ENCODE measurements at places on chromosomes 5 and 9. TPM values are rescaled to one million over a fixed set of nuclear protein-coding genes. Genes with fewer than 3 reads are reported as not detected.

- no peak for DNase-seq
Measured at GRCh38 chr5:140341591-140341990, 4.8 kb downstream of the HBEGF start.

GRCh38 chr5:123543438-123543837 is 31.5 kb downstream of the CSNK1G3 start:
- no peak for DNase-seq

GRCh38 chr5:133797167-133797566 is 171.3 kb downstream of the C5orf15 start:
- DNase-seq, result peak; percentile 56

Gene PCDHB9
- 11.2 TPM for total RNA-seq

GRCh38 chr5:95919658-95920057 is 42.0 kb downstream of the ELL2 start:
- DNase-seq, result no peak

GRCh38 chr9:72402744-72403143 is 37.7 kb upstream of the ZFAND5 start:
- no peak for DNase-seq

GRCh38 chr5:113052041-113052795 is 75.6 kb downstream of the DCP2 start:
- no peak for DNase-seq

- no peak for DNase-seq
Measured at GRCh38 chr9:134404376-134405358, 78.4 kb downstream of the RXRA start.

Gene CDH10
- total RNA-seq, result 0.53 TPM

Gene SLCO6A1
- total RNA-seq, result not detected

- no peak for DNase-seq
Measured at GRCh38 chr5:80934751-80935150, 25.4 kb upstream of the RASGRF2 start.

- DNase-seq, result no peak
Measured at GRCh38 chr5:120749737-120750136, 285.6 kb downstream of the PRR16 start.

DNA sequence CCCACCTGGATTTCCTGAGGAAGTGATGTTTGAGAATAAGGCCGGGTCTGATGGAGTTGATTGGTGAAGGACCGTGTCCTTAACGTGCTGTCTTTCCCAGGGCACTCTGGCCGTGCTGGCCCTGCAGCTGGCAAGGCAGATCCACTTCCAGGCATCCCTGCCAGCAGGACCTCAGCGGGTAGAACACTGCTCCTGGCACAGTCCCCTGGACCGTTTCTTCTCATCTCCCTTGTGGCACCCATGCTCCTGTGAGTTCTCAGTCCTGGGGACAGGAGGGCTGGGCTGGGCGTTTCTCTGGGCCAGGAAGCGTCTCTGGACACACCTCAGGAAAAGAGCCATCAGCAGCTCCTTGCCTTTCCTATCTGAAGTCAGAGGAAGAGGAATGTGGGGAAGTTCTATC is 4.4 kb downstream of the DELE1 start:
- no peak for DNase-seq

Gene F12
- 5.6 TPM for total RNA-seq
